ENCODE measurements at places on chromosomes 3 and 15.
A peak's percentile ranks its signal among the peaks of the same experiment; 100 is the strongest.

DNA sequence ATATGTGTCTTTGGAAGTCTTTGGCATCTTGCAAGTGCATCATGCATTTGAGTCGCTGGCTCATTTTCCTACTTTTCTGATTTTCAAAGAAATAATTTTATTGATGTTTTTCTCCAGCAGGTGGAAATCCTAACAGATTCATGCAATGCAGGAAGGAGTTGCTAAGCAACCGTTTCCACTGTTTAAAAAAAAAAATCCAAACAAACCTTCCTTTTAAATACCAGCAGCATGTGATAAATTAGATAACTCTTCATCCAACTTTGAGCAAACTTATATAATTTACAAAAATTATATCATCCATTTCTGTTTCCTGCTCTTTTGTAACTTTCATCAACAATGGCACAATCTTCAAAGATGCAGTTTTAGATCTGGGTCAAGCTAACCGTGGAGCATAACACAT lies 364.1 kb downstream of the MFSD1 start:
- DNase-seq, result no peak

GRCh38 chr15:95017666-95018328 lies 786.4 kb downstream of the MCTP2 start:
- DNase-seq, result no peak

DNA sequence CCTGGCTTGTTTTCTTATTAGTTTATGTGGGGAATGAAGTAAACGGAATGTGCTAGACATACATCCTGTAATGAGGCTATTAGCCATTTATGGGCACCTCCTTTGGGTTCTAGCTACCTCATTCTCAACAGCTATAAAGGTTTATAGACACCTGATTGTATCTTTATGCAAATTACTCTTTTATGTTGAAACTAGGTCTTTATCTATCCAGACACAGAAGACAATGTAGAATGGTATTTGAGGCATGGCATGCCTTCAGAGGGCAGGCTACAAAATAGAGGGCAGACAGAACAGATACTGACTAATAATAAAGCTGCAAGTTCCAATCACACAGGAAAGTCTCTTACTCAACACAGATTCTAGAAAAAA lies 27.1 kb downstream of the TBC1D2B start:
- no peak for DNase-seq

- no peak for DNase-seq
These were observed 208.0 kb downstream of the NR2F2 start for GRCh38 chr15:96538491-96538890.

- no peak for DNase-seq
These were observed 210.3 kb upstream of the STT3B start for GRCh38 chr3:31322460-31322859.

GRCh38 chr15:52362497-52362896 lies 66.9 kb upstream of the MYO5C start:
- DNase-seq, result no peak

DNA sequence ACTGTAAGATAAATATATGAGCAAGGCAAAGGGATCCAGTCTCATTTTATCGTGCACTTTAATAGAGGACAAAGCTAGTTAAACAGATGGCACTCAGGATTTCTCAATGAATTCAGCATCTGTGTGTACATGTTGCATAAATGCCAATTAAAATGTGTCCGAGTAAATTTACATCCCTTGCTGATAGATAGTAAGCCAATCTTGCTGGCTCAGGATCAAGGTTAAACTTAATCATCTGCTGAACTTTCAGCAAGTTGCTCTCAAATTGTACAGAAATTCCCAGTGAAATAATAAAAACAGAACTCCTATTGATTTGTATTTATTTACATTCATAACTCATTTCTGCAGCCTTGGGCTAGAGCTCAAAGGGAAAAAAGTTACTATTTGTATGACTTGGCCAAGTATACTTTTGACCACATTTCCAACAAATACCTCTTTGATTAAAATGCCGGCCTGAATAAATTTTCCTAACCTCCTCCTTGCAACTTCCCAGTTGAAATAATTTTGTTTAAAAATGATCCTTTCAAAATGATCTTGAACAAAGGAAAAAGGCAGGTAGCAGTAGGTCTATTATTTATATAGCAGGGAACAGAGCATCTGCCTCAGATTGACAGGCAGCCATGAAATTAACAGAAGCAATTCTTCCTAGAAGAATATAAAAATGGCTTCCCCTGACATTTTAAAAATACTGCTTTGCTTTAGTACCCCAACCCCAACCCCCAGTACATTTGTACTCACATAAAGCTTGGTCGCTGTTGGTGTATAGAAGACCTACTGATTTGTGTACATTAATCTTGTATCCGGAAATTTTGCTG lies 1001.9 kb downstream of the ROBO1 start:
- no peak for DNase-seq

- DNase-seq, result no peak
These were observed 10.7 kb downstream of the SLC6A20 start for GRCh38 chr3:45785605-45786150.

DNA sequence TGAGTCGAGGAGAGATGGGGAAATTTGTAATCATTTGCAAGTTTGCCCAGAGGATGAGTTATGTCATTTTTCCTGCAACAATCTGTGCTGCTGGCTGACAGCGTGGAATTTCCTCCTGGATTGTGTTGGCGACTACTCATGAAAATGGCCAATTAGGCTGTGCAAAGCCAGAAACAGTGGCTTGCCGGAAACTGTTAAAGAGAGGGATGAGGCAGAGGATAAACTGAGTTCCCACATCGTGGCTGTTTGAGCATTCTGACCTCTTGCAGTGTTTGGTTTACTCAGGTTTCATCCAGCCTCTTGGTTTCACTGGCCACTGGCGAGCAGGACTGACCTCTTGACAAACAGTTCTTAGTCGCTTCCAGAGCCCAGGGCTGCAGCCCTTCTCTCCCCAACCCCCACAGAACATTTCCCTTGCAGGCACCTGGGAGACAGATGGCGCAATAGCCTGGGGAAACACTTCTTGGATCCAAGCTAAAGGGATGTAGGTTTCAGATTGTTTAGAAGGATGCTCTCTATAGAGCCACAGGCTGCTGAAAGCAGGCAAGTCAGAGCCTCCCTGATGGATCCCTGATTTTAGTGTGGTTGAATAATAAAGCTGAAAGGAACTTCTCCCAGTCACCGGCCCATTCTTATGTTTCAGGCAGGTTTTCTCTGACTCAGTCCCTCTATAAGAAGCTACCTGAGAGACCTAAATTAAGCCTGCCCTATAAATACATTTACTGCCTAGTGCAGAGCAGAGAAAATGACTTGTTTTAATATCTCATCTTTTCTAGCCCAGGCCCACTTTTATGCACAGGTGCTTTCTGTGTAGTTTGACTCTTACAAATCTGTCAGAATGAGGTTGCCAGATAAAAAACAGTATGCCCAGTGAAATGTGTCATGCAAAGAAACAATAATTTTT lies 92.8 kb upstream of the UBE2E1 start:
- DNase-seq, result no peak

GRCh38 chr3:49174397-49174985 lies 3.1 kb downstream of the KLHDC8B start:
- DNase-seq, result no peak

GRCh38 chr15:48304398-48304797 lies 26.8 kb upstream of the DUT start:
- no peak for DNase-seq

- DNase-seq, result peak; percentile 63
These were observed 2.1 kb downstream of the TLE3 start for GRCh38 chr15:70095408-70096214.

DNA sequence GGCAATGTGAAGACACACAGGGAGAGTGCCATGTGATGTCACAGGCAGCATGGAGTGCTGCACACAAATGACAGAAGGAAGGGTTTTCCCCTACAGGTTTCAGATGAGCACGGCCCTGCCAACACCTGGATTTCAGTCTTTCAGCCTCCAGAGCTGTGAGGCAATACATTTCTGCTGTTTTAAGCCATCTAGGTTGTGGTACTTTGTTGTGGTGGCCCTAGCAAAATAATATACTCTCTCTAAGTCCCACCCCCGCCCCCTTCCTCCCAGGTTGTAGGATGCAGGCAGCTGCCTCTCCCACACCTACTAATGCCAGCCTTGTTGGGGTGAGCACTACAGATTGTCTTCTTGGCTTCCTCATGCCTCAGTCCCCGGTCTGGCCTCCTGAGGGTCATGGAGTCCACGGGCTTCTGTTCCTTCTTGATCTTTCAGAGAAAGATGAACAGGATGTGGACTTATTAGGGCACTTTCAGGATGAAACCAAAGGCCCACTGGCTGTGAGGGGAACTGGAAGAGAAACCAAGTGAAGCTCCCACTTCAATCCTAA lies 180.0 kb downstream of the CD47 start:
- no peak for DNase-seq

DNA sequence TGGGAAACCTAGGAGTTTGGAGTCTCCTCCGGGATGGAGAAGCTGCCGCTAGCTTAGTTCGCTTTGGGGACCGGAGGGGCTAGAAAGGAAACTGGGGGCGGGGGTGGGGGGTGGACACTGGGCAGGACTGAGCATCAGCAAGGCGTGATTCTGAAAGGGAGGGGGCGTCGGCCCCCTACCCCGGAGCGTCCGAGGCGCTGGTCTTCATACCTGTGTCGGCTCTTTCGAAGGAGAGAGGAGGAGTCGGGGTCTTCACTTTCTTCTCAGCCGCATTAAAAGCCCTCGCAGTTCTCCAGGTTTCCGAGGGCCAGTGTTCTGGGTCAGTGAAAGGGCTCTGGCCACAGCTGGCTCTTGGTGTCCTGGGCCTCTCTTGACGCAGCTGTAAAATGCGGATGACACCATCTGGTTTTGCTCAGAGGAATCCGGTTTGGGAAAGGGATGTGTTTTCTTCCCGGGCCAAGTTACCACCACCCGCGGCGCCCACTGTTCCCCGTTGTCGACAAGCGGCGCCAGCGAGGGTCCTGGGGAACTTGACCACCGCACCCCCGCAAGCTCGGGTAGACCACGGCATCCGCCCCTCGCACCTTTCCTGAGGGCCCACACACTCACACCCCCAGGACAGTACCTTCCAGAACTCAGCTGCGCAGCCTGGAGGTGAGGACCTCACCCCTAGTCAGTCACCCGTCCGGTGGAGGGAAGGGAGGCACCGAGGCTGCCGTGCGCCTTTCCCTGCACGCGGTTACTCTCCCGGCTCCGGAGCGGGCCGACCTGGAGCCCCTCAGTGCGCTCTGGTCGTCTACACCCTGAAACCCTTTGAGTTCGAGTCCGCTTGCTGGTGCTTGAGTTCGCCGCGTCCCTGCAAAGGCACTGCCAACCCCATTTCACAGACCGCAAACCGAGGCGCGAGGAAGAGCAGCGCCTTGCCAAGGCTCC lies 660 bp downstream of the CCK start:
- no peak for DNase-seq

- no peak for DNase-seq
These were observed 74.2 kb downstream of the ATG7 start for GRCh38 chr3:11346416-11346815.

DNA sequence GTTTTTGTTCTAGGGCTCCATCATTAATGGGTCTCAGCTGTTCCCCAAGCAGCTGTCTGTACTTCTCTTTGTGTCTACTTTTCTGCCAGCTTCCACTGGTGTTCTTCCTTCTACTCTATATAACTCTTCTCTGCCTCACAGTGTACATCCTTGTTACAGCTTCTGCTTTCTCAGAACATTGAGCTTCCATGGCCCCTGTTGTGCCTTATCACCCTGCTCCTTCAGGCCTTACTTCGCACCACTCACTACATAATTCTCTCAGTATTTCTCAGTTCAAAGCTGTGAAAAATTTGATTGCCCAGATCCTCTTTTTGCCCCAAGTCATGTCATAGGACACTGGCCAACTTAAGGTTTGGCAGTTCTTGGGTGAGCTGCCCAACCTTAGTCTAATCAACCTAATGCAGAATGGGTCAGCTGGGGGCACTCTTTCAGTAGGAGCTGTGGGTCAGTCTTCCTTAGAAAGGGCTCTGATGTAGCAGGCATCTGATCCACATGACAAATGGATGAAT lies 28.9 kb downstream of the CSTA start:
- DNase-seq, result no peak

DNA sequence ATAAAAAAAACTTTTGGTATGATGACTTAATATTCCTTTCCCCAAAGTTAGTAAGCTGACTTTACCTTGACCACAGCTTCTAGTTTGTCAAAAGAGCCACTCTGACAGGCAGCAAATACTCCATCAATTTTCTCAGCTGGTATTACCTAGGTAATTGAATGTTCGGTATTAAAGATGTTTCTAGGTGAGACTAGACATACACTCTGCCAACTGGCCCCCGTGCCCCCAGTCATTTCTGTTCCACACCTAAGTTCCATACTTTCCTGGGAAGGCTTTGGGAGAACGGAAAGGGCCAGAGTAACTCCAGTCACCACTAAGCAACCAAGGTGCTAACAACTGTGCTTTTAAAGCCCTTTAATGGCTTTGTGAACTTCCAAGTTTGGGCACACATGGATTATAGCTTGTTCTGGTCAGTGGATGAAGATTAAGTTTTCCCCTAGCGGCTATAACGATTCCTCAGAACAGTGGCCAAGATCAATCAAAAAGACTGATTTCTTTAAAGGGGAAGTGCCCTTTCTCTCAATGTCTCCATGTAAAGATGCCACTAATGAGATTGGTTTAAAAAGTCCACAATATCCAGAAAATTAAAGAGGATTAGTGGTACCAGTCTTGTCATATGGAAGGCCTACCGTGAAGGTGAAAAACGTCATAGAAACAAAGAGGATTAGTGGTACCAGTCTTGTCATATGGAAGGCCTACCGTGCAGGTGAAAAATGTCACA lies 7.0 kb downstream of the EIF4A2 start:
- DNase-seq, result no peak

- DNase-seq, result no peak
These were observed 897.6 kb upstream of the NR2F2 start for GRCh38 chr15:95432878-95433405.

GRCh38 chr3:140706360-140706759 lies 28.5 kb downstream of the TRIM42 start:
- no peak for DNase-seq

DNA sequence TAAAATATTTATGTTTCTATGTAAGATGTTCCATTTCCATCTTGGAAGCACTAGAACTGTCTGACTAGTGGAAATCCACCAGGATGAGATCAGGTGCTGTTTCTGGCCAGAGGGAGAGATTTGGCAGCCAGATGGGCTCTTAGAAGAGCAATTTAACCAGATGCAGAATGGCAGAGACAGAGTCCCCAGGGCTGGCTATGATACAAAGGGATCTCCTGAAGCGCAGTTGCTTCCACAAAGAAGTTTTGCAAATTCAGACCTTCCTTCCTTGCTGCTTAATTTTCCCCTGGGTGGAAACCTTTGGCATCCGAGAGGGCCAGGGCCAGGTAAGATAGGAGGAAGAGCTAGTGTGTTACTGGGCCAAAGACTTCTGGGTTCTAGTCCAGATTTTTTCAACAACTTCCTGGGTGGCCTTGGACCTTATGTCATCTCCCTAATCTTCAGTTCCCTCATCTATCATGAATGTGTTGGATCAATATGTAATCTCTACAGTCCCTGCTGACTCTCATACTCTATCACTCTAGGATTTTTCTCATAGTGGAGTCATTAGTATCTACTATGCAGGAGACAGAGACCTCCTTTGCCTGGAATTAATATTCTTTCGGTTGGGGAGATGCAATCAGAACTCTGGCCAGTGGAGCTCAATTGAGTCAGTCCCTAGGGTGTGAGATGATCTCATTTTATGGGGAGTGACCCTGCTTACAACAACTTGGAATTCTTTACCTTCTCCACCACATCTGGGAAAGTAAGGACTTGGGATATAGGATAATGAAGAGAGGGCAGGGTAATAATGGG lies 41.1 kb upstream of the NDUFB4 start:
- no peak for DNase-seq

GRCh38 chr3:111872979-111873378 lies 13.9 kb downstream of the PHLDB2 start:
- no peak for DNase-seq
